ENCODE measurements at places on chromosomes 5 and 9. TPM values are rescaled to one million over a fixed set of nuclear protein-coding genes. Genes with fewer than 3 reads are reported as not detected.

Gene IFNK
- not detected for total RNA-seq

Gene BHMT
- total RNA-seq = 0.21 TPM

Gene DBH
- total RNA-seq = 0.10 TPM

DNA sequence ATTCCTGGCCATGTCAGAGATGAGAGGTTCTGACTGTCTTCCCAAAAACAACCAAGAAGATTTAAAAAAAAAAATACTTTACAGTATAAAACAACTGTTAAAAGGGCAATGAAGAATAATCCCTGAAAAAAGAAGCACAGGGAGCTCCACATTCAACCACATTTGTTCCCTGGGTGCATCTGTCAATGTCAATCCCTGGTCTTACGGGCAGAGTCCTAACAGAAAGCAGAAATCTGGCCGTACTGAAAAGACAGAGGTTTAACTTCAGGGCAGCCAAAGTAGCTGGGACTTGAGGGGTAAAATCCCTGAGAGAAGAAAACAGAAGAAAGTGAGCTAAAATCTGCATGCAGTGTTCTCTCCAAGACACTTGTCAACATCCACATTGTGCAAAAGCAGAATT is 76.6 kb downstream of the RICTOR start:
- DNase-seq = peak; percentile 83

- no peak for DNase-seq
Observed at GRCh38 chr9:124366476-124367220, 48.6 kb downstream of the PSMB7 start.

DNA sequence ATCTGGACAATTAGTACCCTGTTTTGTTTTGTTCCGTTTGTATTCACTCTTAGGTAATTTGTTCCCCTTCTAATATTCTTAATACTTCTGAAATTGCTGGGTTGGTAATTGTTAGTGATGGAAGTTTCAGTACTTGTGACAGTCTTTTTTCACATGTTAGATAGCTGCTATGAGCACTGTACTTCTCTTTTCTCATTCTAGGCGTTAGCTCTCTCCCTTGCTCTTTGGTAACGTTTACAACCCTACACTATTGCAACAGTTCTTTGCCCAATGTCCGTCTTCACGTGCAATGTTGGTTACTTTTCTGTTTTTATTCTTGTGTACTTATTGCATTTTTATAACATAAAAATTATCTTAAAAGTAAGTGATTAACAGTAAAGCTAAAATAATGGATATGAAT is 1509.0 kb downstream of the MAT2B start:
- DNase-seq = no peak

GRCh38 chr5:167699432-167699831 is 592.0 kb upstream of the WWC1 start:
- peak; percentile 14 for DNase-seq

DNA sequence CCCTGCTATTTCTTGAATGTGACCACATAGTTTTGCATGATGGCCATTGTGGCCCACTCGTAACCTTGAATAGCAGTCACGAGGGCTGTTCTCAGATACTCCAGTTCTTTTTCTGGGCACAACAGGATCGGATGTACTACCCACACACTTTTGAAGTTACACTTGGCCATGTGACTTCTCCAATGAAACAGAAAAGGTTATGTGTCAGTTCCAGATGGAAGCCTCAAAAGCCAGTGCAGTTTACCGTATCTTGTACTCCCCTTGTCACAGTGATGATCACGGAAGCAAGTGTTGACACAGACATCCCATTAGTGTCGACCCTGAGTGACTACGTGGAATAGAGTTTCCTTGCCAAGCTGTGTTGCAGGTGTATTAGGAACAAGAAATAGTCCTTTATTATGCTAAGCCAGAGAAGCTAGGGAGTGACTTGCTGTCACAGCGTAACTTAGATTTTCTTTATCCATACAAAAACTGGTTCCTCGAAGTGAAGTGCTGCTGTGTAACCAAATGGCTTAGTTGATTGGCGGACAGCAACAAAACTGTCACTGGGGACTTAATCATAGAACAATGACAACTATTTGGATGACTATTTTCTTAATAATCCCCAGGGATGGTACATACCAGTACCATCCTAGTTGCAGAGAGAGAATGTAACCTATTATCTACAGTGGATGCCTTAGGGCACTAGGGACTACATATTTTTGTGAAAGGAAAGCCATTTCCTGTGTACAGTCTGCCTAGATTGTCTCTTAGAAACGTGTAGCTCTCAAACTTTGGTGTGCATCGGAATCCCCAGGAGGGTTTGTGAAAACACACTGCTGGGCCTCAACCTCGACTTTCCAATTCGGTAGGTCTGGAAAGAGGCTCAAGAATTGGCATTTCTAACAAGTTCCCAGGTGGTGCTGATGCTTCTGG is 90.1 kb upstream of the DMRT1 start:
- peak; percentile 31 for DNase-seq

DNA sequence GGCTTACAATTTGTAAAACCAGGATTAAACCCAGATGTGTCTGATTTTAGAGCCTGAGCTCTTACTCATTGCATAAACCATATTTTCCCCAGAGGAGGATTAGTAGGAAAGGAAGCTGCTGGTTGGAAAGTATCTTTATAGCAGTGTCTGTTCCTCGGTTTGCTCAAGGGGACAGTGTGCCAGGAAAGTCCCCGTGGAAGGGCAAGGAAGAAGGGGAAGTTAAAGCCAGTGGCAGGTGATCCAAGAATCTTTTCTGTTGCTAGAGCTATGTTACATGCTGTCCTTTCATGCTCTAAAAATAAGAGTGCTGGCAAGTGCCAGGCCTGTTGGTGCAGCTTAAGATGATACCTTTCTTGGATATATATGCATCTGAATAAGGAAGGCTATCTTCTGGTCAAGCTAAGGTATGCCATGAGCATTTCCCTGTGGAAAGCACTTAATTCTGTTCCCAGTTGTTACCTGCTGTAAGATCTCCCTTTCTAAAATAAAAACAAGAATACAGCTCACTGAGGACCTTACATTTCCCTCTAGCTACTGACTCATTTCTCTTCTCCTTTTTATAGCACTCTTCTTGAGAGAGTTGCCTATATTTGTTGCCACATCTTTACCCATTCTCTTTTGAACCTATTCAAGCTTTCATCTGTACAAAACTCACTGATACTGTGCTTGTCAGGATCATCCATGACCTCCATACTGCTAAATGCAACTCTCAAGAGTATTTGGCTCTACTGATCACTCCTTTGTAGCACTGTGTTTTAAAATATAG is 8.0 kb downstream of the PDCD1LG2 start:
- no peak for DNase-seq
